Stimulated activated CD4-positive, alpha-beta T cell treated with anti-CD3 and anti-CD28 coated beads, Interleukin-12 subunit alpha, Interleukin-12 subunit beta, amount 100 ng/mL, for 48 hours (primary cell): ENCODE measurements at places on chromosomes 3 and 15.

DNA sequence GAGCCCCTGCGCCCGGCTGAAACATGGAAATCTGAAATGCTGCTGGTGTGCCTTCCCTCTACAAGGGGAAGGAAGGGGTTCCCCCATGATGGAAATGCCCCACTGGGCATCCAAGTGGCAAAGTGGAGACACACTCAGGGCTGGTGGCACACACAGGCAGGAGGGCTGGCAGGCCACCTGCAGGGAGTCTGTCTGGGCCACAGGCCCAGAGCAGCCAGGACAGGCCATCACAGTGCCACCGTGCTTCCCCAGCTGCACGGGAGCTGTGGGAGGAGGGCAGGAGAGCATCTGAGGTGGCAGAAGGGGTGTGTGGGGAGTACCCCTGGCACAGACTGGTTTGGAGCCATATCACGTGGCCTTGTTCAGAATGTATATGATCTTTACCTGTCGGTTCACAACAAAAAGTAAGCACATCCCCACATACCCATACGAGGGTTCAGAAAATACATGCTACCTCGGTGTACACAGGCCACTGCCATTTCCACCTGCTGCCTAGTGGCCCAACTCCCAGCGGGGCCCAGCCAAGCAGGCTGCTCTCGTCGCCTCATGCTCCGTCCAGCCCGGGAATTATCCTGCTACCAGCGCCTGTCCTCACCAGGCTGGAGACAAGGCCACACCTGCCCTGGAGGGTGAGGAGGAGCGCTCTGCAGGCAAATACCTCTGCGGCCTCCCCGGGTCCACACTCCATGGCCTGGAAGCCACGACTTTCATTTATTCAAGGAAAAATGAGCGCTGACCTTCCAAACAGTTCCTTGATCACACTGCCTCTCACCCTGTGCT lies 22.6 kb upstream of the DUSP7 start:
- no peak for DNase-seq

DNA sequence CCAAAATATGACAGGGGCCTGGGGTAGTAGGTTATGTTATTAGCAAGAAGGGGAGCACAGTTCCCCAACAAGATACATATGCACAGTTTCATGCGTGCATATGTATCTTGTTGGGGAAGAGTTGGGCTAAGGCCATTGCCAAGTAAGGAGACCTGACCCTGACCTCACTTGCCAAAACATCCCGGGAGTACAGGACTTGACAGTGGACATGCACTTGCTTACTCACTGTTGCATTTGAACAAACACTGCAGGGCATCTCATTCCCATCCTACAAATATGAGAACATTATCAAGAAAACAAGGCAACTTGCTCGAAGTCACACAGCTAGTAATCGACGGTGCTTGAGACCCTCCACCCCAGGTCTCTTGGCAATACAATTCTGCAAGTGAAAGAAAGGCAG lies 4.8 kb upstream of the CAMP start:
- DNase-seq, result no peak

DNA sequence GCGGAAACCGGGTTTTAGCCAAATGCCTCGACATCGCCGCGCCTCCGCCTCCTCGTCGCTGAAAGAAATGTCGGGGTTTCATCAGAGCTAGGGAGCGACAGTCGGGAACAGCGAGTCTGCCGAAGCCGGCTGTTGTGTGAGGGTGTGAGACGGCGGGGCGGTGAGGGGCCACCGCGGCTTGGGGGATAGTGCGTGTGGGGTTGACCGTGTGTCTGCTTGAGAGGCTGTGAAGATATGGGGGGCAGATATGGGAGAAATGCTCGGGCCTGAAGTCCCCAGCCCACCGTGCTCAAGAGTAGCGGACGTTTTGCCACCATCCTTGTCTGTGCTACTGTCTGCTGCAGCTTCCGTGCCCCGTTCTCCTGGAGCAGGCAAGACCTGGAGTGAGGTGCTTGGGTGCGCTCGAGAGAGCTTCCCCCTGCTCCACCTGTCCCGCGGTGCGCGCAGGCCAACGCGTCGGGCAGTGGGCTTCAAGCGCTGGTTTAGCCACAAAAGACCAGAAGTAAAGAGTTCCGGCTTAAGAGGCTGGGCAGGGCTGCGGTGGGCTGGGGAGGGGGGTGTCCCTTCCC lies 716 bp upstream of the ISLR2 start:
- no peak for DNase-seq

DNA sequence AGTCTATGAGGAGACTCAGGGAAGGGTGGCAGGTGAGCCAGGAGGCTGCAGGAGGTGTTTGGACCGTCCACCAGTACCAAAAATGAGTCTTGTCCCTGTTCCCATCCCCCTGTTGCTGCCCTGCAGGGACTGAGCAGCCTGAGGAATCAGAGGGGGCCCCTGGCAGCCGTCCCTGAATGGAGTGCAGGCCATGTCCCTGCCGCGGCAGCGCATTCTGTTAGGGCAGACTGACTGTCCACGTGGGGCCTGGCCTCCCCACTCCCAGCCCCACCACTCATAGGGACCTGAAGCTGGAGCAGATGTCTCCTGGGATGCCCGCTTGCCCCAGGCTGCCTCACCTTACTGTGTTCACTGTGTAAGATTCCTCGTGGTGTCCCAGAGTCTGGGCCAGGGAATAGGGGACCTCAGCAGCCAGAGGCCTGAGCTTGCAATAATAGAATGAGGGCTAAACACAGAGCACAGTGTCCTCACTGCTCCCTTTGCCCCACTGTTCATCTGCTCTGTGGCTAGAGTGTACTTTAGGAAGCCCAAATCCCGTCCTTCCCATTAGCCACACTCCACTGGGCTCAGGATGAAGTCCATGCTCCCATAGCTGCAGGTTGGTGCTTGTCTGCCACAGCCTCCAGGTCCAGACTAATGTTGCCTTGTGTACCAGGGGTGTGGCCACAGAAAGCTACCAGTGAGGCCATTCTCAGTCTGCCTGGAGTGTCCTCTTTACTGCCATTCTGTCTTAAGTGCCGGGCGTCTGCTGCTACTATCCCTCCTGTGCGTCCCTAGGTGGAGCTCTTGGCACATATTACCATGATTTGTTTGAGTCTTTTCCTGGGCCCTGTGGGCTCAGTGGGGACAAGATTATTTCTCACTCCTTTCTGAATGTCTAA lies 63.2 kb downstream of the HCN4 start:
- DNase-seq, result peak; percentile 9

DNA sequence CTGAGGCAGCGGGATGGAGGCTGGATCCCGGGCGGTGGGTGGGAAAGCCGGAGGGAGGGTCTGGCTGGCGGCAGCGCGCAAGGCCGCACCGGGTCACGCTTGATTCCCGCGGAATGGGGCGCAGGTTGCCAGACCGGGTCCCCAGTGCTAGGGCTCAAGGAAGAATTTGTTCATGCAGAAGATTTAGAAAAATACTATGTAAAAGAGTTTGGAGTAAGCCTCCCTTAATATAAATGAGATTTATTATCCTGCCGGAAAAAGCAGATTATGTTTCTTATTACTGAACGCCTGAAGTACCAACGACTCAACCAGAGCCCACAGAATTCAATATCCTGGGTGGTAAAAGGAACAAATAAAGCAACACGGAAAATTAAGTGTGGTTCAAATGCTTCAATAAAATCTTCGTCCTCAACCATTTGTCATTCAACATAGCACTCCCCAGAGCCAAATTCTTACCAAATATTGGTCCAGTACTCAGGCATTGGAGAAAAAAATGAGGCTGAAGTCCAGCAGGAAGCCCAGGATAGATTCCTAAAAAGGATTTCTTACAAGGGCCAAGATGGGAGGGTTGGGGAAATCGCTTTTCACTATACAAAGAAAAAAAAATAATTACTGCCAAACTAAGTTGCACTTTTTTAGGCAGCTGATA lies 1.2 kb upstream of the ZBTB20 start:
- no peak for DNase-seq

DNA sequence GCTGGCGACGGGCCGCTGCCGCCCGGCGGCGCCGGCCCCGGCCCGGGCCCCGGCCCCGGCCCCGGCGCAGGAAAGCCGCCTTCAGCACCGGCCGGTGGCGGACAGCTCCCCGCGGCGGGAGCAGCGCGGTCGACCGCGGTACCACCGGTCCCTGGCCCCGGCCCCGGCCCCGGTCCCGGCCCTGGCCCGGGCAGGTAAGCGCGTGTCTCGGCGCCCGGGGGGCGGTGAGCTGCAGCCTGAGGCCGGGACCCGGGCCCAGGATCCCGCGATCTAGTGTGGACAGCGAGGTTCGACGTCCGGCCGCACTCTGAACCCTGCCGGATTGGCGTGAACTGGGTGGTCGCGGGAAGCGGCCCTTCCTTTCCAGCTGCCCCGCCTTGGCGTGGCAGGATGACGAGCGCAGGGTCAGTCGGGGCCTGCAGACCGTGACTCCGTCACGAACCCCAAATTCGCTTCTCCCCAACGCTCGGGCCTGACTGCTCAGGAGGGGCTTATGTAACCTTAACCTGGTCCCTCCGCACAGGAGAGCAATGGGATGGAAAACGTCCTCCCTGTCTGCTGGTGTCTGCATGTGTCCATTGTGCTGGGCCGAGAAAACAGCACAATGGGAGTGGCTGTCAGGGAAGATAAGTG lies 472 bp downstream of the BSN start:
- peak; percentile 8 for DNase-seq

DNA sequence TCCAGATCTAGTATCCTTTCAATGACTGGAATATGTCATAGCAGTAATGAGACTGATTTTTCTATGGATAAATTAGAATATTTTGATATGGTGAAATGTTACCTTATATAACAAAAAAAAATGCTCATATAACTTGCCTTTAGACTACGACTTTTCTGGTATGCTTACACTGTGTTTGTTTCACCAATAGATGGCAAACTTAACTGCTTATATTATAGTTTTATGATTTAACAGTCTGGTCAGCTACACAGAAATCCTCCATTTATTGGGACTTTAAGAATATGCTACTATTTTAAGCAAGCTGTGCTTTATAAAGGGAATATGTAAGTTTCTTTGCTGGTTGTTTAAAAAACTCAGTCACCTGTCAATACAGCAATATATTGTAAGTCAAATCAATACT lies 205.6 kb downstream of the VGLL3 start:
- no peak for DNase-seq

GRCh38 chr3:73427048-73427706 lies 197.6 kb downstream of the PDZRN3 start:
- no peak for DNase-seq

DNA sequence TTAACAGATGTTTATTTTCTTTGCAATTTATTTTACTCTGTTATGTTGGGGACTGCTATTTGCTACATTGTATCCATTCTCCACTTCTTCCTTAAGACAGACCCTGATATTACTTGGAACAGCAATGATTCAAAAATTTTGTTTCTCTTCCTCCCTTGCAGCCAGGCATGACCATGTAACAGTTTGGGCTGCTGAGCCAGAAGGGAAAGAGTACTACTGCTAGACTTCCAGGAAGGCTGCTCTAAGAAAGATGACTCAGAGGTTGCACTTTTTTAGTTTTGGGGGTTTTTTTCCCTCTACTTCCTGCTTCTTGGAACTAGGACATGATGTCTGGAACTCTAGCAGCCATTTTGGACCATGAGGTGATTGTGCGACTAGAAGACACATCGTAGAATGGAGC lies 10.3 kb downstream of the PRR20G start:
- DNase-seq, result no peak

DNA sequence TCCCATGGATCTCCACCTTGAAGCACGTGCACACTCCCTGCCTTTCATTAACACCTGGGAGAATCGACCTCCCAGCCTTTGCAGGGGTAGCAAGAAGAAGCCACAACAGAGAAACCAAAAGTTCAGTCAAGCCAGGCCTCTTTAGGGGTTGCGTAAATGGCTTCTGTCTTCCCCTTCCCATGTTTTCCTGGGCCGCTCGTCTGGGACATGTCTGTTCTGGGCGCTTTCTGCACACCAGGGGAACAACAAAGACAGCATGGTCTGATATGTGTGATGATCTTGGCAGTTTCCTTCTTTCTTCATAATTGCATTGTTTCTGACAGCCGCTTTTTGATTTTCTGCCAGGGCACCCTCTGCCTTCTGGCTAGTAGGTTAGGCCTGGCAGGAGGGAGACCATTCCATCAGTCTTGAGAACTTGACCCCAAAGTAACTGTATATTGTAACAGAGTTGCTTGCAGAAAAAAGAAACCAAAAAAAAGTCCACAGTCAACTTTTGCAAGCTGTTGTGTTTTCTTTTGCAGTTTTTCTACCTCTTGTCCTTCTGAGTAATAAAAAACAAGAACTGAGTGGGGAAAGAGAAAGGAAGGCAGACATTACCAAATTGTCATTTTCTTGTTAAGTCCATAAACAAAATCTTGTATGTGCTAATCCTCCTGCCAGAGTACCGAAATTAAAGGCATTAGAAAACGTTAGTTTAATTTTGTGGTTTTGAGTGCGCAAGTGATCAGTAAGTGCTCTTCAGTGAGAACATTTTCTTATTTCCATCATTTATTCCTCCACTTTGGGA lies 56.0 kb upstream of the FURIN start:
- DNase-seq, result no peak

DNA sequence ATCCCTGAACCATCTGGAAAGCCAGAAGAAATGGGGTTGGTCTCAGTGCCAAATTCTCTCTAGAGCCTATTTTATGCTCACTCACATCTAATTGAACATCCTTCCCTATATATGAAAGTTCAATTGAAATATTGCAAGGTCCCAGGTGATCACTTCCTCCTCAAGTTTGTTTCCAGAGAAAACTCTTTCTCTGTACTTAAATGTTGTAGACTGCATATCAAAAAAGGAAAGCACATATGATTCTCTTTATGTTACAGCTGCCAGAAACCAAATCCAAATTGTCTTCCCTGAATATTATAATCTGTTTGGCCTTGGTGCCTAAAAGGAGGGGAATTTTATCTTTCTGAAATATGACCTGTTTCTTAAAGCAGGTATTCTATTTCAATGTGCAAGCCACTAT lies 93.3 kb downstream of the SHOX2 start:
- DNase-seq, result no peak

GRCh38 chr3:21159543-21159906 lies 591.5 kb downstream of the ZNF385D start:
- DNase-seq, result no peak

DNA sequence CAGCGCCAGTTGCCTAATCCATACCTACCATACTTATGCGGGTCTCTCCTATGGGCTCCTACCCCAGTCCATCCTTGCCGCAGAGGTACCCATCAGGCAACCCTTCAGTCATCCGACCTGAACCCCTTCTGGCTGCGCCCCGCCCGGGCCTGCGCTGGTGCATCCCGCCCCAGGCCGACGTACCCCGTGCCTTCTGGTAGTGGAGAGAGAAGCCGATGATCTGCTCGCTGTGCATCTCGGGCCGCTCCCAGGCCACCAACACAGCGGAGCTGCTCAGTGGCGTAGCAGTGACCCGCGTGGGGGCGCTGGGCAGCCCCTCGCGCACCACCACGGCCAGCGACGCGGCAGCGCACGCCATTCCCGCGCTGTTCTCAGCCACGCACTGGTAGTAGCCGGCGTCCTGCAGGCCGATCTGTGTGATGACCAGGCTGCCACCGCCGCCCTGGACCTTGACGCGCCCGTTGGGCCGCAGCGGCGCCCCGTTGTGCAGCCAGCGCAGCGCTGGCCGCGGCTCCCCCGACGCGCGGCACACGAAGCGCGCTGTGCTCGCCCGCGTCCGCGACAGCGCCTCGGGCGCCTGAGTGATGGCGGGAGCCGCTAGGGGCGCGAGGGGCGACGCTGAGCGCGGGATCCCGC lies 17.9 kb upstream of the IGDCC3 start:
- no peak for DNase-seq
